Tibial nerve (tissue), 4 donors: ENCODE measurements at places on chromosomes 7 and 10. TPM values are rescaled to one million over a fixed set of nuclear protein-coding genes. Genes with fewer than 3 reads are reported as not detected.
A peak's percentile ranks its signal among the peaks of the same experiment; 100 is the strongest.

Gene GNGT1
- total RNA-seq: not detected

Gene PRRT4
- 6.6 TPM for total RNA-seq

Gene AMPH
- 16.5 TPM for total RNA-seq

Gene PDE6C
- total RNA-seq: not detected

Gene EBLN1
- total RNA-seq: not detected

DNA sequence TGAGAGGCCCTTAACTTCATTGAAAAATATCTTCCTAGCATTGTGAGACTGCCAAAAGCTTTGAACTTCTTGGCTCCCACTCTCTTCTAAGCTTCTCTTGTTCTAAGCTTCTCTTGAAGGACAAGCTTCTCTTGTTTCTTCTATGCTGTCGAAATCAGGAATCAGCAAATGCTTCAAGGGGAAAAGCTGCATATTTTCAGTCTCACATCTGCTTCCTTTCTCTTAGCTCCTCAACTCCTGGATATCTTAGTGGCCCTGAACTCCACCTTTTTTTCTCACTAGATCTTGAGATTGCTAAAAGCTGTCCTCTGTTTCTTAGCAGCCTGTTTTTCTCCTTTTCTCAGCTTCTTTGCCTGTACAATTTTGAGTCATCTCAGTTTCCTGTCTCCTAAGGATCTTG, 73.0 kb downstream of the NEUROD6 start:
- DNase-seq: no peak
- H3K4me1 ChIP-seq: no peaks in the 10 kb centered on the region
- H3K4me3 ChIP-seq: no peak overlapping the region

DNA sequence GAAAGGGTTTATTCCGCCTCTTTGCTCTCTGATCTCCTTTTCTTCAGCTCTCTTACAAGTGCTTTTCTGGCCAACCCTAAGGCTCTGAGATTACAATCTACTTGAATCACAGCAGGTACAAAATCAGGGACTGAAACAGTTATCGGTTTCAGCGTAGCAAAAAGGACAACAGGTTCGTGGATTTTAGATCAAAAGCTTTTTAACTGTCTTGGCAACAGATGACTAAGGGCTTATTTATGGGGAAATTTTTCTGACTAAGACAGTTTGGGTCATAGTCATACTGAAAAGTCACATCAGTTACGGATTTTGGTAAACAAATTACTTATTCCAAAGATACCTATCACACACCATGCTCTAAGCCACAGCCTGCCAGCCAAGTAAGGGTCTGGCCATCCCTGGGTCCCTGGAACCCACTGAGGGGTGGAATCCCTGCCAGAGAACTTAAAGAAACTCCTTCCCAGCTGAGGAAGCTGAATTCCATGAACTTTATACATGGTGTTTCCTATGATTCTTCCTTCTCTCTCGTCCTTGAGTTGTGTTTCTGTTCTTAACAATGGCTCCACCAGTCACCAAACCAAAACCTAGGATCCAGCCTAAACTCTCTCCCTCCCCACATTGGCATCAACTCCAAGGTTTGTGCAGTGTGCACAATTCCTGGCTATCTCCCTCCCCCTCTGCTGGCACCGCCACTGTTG, 169.3 kb downstream of the FAM107B start:
- H3K4me1 ChIP-seq: peaks cover 30% of the 10 kb centered on the region
- peak overlapping the region; percentile 85 for H3K27ac ChIP-seq
- no peaks in the 10 kb centered on the region for H3K27me3 ChIP-seq

DNA sequence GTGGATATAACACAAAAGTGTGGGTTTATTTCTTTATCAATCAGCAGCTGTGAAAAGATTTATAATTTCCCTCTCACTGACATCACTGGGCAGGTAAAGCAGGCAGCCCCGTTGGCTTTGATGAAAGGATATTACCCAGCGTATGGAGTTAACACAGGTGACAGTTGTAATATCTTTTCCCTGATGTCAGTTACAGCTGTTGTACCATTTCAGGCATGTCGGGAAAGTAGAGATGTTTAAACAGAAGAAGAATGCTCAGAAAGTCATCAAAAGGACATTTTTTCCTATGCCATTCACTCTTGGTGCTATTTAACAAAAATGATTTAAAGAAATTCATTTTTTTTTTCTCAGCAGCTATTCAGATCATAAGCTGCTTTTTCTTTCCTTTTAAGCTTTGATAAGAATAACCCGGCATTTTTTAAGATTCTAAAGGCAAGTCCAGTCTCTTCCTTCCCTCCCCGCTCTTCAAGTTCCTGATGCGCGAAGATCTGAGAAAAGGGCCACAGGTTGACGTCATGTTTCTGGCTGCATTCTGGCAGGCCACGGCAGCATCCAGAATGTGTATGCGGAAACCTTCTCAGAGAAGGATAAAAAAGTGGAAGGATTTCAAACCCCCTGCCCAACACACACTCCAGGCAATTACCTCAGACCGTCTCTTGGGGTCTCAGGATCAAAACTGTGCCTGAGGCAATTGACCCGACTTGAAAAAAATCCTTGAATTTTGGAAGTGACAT, 32.5 kb upstream of the ADAM12 start:
- no peaks in the 10 kb centered on the region for H3K36me3 ChIP-seq
- H3K27me3 ChIP-seq: no peaks in the 10 kb centered on the region
- no peak overlapping the region for H3K4me3 ChIP-seq
- no peak overlapping the region for H3K27ac ChIP-seq
- H3K4me1 ChIP-seq: no peaks in the 10 kb centered on the region
- no peak for DNase-seq

GRCh38 chr10:97572214-97572989, at the start of gene ANKRD2:
TSS of gene ANKRD2 (plus strand) at chr10:97572779. CDS start at chr10:97572789, 10 bp downstream.
- H3K36me3 ChIP-seq: no peaks in the 10 kb centered on the region
- peak; percentile 76 for DNase-seq
- no peak within 1 kb of the TSS for H3K4me3 ChIP-seq
- H3K27me3 ChIP-seq: no peaks in the 10 kb centered on the region
- no peak within 1 kb of the TSS for H3K27ac ChIP-seq

GRCh38 chr10:116692225-116692624, 50.1 kb downstream of the HSPA12A start:
- H3K4me3 ChIP-seq: no peak overlapping the region
- H3K27ac ChIP-seq: peak overlapping the region; percentile 88
- no peak for DNase-seq
- no peaks in the 10 kb centered on the region for H3K4me1 ChIP-seq
- H3K36me3 ChIP-seq: no peaks in the 10 kb centered on the region

DNA sequence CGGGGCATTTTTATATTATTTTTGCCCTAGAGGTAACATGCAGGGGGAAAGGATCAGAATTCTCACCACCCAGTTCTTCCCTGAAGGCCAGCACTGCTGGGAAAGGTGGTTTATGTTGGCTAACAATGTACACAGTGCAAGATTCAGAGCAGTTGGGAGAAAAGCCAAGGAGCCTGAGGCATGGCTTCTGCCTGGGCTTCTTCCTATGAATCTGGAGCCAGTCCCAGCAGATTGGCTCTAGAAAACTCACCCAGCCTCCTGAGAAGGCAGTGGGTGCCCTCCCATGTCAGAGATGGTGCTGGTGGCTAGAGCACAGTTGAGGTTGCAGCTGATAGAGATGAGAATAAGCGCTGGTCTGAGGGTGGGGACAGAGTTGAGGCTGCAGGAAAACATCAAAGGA, 44.7 kb upstream of the GPR26 start:
- no peak overlapping the region for H3K4me3 ChIP-seq
- H3K27me3 ChIP-seq: no peaks in the 10 kb centered on the region

DNA sequence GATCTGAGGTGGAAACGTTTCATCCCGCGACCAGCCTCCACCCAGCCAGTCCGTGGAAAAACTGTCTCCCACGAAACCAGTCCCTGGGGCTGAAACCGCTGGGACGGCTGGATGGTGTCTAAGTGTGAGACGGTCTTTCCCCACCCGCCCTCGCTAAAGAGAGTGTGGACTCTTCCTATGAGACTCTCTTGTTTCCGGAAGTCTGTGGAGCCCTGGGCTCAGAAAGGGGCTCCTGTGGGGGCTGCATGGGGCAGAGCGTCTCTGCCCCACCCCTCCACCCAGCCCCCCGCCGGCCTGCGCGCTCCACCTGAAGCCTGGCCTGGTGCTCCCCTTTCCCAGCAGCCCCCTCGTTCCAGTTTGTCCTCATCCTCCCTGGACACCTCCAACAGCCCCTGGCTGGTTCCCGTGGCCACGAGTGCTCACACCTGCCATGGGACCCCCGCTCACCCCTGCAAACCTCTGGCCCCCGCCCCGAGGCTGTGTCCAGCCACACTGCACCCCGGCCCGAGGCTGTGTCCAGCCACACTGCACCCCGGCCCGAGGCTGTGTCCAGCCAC, 28.7 kb downstream of the CFAP46 start:
- no peaks in the 10 kb centered on the region for H3K36me3 ChIP-seq
- no peak overlapping the region for H3K4me3 ChIP-seq
- no peak overlapping the region for H3K27ac ChIP-seq

GRCh38 chr7:20162665-20163064, 54.5 kb downstream of the MACC1 start:
- no peaks in the 10 kb centered on the region for H3K4me1 ChIP-seq
- no peak overlapping the region for H3K4me3 ChIP-seq
- DNase-seq: no peak
- H3K36me3 ChIP-seq: no peaks in the 10 kb centered on the region
- H3K27me3 ChIP-seq: no peaks in the 10 kb centered on the region
- no peak overlapping the region for H3K27ac ChIP-seq

- no peak overlapping the region for H3K4me3 ChIP-seq
- no peaks in the 10 kb centered on the region for H3K36me3 ChIP-seq
- no peaks in the 10 kb centered on the region for H3K4me1 ChIP-seq
- H3K27ac ChIP-seq: no peak overlapping the region
- H3K27me3 ChIP-seq: no peaks in the 10 kb centered on the region
Measured at GRCh38 chr7:101968720-101969466, 151.5 kb downstream of the CUX1 start.

DNA sequence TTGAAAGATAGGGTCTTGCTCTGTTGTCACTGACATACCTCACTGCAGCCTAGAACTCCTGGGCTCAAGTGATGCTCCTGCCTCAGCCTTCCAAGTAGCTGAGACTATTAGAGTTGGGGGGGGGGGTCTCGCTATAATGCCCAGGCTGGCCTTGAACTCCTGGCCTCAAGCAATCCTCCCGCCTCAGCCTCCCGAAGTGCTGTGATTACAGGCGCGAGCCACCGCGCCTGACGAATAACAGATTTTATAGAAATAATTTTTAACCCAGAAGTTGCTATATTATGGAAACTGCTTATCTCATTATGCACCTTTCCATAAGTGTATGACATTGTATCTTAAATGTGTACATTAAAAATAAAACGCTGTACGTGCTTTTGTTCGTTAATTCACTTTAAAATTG, 846 bp downstream of the ANKRD26 start:
- H3K27me3 ChIP-seq: no peaks in the 10 kb centered on the region
- DNase-seq: no peak
- H3K4me3 ChIP-seq: peak overlapping the region; percentile 81
- no peaks in the 10 kb centered on the region for H3K36me3 ChIP-seq
- no peaks in the 10 kb centered on the region for H3K4me1 ChIP-seq

DNA sequence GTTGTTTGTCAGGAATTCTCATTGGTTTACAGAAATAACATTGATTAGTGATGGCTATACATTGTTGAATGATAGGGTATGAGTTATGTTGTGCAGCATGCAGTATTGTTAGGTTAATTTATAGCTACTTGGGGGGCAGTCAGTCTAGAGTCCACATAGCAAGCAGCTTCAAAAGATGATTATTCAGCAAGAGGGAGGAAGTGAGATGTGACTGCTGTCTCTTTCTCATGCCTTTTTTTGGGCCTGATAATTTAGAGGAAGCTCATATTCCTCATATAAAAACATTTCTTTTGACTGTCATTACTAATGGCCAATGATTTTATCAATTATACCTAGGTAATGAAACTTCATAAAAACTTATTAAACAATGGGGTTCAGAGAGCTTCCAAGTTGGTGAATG, 3.4 kb upstream of the TBRG4 start:
- DNase-seq: no peak
- no peaks in the 10 kb centered on the region for H3K36me3 ChIP-seq
- peaks cover 15% of the 10 kb centered on the region for H3K4me1 ChIP-seq

DNA sequence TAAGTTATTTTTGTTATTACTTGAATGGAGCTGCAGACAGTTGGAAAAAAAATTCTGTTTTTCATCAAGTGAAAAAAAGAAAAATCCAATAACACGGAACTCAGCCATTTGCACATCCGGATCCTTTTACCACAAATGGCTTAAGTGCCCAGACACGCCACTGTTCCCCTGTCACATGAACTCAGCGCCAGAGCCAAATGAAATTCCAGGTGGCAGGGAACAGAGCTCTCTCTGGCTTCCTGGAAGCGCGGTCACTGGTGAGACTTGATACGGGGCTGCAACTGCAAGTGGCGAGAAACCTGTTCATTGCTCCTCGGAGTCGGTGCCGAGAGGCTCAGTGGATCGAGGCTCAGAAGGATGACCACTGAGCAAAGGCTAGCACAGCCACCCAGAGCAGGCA, 60.8 kb upstream of the NPTX2 start:
- no peak overlapping the region for H3K27ac ChIP-seq
- H3K27me3 ChIP-seq: no peaks in the 10 kb centered on the region
- no peak for DNase-seq
- H3K4me1 ChIP-seq: no peaks in the 10 kb centered on the region
- H3K4me3 ChIP-seq: no peak overlapping the region

DNA sequence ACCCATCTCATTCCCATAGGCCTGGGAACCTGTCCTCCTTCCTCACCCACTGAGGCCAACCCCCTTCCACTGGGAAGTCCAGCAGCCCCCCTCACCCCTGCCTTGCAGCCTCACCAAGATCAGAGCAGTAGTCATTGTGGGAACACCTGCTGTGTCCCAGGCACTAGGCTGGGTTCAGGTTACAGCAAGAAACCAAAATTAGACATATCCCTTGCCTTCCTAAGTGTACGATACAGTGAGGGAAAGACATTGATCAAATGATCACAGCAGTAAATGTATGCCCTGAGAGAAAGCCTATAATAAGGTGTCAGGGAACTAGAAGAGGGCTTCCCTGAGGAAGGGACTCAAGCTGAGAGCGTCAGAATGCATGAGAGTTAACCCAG, 17.0 kb upstream of the C10orf105 start:
- no peaks in the 10 kb centered on the region for H3K36me3 ChIP-seq
- H3K27ac ChIP-seq: peak overlapping the region; percentile 46
- no peaks in the 10 kb centered on the region for H3K27me3 ChIP-seq
- DNase-seq: no peak
- peaks cover 52% of the 10 kb centered on the region for H3K4me1 ChIP-seq
